ENCODE measurements at places on chromosomes 5 and 9. TPM values are rescaled to one million over a fixed set of nuclear protein-coding genes. Genes with fewer than 3 reads are reported as not detected.

GRCh38 chr9:35656348-35656747 lies 1.5 kb downstream of the RMRP start:
- no peaks in the 10 kb centered on the region for H3K27me3 ChIP-seq
- H3K27ac ChIP-seq = no peak overlapping the region
- peaks cover 10% of the 10 kb centered on the region for H3K36me3 ChIP-seq
- peaks cover 59% of the 10 kb centered on the region for H3K4me1 ChIP-seq
- peak; percentile 18 for DNase-seq

Gene SOX30
- total RNA-seq = 0.11 TPM

Gene LRRC19
- not detected for total RNA-seq

DNA sequence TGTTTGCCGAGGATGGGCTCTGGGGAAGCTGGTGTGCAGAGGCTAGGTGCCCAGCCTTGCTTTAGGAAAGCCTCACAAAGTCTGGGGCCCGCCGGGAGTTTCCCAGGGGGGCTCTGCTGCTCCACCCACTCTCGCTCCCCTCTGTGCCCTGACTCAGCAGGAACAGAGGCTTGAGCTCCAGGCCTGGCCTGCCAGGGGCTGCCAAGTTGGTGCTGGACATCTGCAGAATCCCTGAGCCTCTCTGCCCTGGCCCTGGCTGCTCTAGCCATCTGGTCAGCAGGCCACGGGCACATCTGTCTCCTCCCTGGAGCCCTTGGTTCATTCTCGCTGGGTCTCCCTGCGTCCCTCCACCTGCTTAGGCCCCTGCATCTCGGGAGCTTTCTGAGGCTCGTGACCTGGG lies 647 bp upstream of the ADAMTSL2 start:
- no peak overlapping the region for H3K4me3 ChIP-seq
- H3K4me1 ChIP-seq = peaks cover 16% of the 10 kb centered on the region
- H3K36me3 ChIP-seq = no peaks in the 10 kb centered on the region
